ENCODE measurements at places on chromosomes 2 and 18.

- DNase-seq = no peak
Measured at GRCh38 chr18:52499644-52500043, 159.6 kb downstream of the DCC start.

DNA sequence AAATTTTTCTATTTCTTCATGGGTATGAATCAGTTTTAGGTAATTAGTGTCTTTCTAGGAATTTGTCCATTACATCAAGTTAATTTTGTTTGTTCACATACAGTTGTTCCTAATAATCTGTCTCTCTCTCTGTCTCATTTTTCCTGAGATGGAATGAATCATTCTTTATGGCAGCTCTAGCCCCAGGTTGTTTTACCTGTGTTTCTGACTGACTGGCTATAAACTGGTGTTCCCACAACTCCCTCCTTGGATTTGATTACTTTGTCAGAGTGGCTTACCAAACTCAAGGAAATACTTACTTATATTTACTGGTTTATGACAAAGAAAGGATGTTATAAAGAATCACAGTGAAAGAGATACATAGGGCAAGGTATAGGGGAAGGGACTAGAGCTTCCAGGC lies 15.1 kb downstream of the ADNP2 start:
- no peak for DNase-seq

DNA sequence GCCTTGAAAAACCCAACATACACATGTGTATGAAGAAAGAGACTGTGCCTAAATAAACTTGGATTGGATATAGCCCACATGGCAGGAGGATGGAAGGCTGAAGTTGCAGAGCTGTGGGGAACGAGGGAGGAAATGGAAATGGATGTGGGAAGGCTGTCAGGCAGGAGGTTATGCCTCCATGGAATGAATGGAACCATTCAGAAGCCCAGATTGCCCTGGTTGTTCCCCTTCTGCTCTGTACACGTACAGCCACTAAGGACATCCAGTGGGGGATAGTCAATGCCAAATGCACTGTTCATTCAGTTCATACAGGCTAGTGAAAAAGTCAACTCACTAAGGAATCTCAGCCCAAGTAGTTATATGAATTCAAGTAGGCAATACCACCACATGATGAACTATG lies 463.7 kb downstream of the TNS1 start:
- no peak for DNase-seq

DNA sequence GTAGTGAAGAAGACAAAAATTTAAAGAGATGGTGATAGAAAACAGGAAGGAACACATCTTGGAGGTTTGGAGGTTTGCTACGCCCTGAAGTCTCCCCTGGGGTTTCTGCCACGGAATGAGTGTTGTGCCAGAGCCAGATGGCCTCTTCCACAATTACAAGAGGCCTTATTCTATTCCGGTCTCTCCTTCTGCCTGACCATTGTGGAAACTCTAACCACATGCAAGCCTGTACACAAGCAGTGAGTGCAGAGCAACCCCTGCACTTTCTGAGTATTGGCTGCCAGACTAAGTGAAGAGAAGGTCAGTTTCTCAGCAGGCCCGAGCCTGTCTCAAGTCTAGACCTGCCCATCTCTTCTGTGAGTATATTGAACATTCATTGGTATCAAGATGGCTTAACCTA lies 22.7 kb upstream of the MYO1B start:
- no peak for DNase-seq

GRCh38 chr2:172753610-172754009 lies 18.0 kb downstream of the RAPGEF4 start:
- no peak for DNase-seq

DNA sequence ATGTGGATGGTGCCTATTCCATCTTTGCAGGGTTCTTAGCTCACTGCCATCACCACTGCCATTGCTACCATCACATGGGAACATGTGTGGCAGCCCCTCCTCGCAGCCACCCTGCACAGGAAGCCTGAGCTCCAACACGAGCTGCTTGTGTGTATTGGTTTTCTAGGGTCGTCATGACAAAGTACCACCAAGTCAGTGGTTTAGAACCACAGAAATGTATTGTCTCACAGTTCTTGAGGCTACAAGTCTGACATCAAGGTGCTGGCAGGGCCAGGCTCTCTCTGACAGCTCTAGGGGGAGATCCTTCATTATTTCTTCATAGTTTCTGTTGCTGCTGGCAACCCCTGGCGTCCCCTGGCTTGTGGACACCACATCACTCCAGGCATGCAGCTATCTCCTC lies 10.3 kb upstream of the IL1R2 start:
- no peak for DNase-seq

DNA sequence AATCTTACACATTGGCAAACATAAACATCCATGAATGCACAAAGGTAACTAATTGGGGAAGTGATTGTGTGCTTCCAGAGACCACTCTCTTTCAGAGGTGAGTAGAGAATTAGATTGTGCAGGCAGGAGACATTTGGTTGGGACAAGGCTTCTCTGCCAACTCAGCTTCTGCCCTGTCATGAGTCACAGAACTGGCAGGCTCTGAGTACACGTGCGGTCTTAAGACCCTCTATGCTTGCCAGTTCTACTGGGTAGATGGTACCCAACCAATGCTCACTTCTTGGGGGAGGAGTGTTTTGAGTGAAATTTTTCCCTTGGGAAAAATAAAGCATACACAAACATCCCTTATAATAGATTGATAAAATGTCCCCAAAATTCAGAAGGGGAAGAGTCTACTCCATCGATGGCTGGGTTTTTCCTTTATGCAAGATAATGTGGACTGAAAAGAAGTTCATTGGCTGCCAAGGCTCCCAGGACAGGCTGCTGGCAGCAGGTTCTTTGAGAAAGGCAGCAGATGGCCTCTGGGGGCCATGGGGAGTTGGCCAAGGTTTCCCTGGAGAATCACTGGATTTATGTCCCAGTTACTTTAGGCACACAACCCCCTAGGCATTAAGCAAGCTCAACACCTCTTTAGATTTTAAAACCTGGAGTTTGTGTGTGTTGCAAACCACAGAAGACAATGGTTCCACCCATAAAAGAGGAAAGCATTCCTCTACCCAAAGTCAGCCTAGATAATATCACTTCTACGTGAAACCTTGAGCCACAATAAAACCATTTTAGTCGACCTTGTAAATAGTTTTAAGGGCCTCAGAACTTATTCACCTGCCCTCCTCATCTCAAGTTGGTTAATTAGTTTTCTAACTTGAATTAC lies 417.0 kb downstream of the TXNL1 start:
- no peak for DNase-seq
